Activated CD8-positive, alpha-beta memory T cell treated with anti-CD3 and anti-CD28 coated beads for 1 hour (primary cell): ENCODE measurements at places on chromosomes 3 and 15.

GRCh38 chr15:62853841-62854225 lies 188.7 kb upstream of the TPM1 start:
- no peak for DNase-seq

GRCh38 chr3:42209917-42210316 lies 56.1 kb downstream of the CCK start:
- DNase-seq = no peak

GRCh38 chr3:141894524-141895176 lies 18.2 kb downstream of the ATP1B3 start:
- no peak for DNase-seq

DNA sequence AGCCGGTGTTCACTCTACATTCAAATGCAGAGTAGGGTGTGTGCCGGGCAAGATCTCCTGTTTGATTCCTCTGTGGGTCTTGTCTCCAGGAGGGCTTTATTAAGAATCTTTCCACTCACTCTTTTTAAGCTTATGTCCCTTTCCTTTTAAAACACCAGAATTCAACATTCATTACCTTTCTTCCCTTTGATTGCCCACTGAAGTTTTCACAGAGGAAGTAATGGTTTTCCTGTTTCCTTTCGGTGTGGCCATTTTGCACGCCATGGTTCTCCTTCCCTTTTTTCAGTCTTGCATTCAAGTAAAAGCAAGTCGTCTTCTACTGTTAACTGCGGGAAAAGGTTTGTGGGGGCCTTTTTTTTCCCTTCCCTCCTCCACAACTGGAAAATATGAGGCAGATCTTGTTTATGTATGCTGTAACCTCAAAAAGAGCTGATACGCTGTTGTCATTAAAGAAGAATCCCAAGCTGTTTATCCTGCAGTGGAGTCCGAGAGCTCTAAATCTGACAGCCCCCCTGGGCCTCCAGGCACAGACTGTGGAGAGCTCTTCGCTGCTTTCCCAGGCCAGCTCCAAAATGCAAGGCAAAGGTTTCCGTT lies 40.5 kb downstream of the FILIP1L start:
- DNase-seq = no peak

DNA sequence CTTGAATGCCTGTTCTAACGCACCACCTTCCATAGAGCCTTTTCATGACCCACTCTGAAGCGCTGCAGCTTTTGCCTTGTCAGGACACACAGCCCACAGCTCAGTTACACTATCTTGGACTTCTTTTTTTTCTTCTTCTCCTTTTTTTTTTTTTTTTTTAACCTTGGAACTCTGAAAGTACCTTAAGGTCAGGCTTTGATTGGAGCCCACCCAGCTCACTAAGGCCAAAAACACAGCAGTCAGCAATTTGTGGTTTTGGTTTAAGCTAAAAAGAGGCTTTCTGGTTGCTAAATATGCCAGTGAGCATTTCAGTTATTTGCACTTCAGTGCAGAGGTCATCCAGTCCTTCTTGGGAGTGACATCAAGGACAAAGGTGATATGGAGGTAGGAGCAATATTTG lies 1.7 kb downstream of the SLC25A20 start:
- DNase-seq = no peak

- DNase-seq = no peak
These were observed 193.4 kb downstream of the ZNF621 start for GRCh38 chr3:40718209-40718608.

DNA sequence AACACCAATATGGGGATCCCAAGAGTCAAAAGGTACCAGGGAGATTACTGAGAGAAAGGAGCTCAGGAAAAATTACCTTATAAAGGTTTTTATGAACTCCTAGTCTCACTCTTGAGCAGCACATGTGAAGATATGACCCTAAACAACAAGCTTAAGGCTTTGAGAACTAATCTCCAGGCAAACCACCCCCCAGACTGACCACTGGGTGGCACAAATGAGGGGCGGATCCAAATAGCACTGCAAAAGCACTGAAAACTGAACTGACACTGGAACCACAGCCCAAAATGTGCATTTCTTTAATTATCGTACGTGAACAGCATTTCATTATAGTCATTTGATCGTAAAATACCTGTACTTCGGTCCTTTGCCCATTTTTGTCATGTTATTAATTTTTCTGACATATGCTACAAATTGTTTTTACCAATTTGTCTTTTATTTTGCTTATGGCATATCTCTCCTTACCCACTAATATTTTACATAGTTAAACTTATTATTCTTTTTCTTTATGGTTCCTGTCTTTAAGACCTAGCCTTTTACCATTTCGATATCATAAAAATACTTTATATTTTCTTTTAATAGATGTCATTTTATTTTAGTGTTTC lies 31.5 kb upstream of the TFDP2 start:
- DNase-seq = no peak

DNA sequence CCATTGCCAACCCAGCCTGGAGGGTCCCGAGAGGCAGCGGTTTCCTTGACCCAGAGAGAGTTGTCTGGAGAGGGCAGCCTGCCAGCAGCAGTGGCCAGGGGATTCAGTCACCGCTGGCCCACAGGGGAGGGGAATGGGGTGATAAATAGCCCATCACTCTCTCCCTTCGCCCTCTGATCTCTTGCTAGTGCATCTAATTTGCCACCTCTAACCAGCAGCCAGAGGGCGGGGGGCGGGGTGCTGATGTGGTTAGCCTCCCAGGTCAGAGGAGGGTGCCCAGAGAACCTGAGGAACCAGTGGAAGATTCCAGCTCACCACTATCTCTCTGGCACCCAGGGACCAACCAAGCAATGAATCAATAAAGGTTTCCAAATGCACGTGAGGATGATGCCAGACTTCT lies 35.1 kb upstream of the SLC6A11 start:
- DNase-seq = no peak

DNA sequence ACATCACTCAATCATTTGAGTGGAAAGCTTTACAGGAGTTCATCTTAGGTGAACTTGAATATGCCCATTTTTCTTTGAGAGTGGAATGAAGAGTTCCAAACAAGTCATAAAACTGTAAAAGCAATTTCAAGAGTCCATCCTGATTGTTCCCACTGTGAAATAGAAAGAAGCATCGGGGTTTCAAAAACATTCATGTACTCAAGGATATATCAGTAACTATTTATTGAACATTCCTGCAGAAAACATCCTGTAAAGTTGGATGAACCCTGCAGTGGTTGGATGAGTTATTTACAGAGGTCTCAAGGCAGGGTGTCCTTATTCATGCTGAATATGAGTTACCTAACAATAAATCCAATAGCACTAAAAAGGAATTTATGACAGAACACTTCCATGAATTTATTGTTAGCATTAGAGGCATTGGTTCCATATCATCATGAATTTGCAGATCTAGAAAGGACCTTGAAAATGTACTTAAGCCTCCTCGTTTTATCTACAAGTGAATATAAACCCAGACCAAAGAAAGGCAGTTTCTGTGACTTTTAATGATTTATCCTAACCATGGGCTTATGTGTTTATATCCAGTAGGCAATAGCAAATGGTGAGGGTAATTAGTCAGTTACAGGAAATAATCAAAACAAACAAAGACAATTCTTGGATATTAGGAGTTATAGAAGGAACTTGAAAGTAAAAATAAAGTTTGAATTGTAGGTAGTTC lies 361.9 kb upstream of the KCNMB2 start:
- no peak for DNase-seq

DNA sequence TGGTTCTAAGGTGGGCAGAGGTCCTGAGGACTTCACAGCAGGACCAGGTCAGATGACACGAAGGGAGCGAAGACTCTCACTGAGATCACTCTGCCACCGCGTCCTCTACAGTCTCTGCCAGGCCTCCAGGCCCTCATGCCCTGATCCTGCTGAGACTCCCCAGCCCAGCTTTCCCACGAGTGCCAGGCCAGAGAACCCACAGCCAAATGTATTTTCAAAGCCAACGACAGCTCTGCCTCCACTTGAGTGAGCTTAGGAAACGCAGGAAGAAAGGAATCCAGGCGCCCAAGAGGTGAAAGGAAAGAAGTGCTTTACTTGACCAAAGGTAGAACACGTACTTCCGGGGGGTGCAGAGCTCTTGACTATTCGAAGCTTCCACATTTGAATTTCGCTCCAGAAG lies 275.0 kb downstream of the XXYLT1 start:
- no peak for DNase-seq

- no peak for DNase-seq
These were observed 4.9 kb downstream of the ADCY5 start for GRCh38 chr3:123444023-123444422.

DNA sequence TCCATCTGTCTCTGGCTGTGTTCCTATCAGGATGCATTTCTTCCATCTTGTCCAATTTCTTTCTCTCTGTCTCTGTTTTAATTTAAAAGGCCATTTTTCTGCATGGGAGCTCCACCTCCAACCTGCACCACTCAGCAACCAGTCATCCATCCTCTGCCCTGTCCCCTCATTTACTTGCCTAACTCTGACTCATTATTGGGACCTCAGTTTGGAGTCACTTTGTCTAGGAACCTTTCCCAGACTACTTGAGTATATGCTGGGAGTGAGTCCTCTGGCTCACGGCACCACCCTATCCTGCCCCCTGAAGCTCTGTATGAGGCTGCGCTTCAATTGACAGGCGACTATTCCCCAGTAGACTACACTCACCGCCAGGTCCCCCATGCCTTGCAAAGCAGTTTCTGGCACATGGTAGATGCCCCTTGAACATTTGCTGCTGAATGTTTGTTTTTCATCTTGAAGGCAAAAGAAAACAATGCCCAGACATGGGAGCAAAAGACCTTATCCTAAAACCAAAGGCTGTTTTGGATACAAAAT lies 513.3 kb upstream of the CFAP20DC start:
- DNase-seq = no peak

GRCh38 chr3:53495520-53496391 lies 1.3 kb downstream of the CACNA1D start:
- no peak for DNase-seq

DNA sequence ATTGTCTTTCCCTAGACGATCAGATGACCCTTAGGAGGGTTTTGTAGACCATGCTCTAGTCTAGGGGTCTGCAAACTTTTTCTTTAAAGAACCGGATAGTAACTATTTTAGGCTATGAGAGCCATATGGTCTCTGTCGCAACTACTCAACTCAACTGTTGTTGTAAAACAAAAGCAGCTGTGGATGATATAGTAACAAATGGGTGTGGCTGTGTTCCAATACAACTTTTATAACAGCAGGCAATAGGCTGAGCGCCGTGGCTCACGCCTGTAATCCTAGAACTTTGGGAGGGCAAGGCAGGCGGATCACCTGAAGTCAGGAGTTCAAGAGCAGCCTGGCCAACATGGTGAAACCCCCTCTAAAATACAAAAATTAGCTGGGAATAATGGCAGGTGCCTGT lies 6.1 kb upstream of the CMTM6 start:
- no peak for DNase-seq

DNA sequence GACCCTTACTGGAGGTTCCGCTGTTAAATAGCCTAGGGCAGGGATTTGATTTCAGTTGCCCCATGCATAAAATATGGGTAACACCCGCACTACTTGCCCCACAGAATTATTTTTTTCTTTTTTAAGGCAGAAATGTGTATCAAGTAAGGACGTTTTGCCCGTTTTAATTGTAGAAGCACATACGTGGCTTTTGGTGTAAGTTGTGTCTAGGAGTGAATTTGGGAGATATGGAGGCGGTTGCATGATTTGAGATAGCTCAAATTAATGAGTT lies 636 bp upstream of the LRRC58 start:
- DNase-seq = no peak

DNA sequence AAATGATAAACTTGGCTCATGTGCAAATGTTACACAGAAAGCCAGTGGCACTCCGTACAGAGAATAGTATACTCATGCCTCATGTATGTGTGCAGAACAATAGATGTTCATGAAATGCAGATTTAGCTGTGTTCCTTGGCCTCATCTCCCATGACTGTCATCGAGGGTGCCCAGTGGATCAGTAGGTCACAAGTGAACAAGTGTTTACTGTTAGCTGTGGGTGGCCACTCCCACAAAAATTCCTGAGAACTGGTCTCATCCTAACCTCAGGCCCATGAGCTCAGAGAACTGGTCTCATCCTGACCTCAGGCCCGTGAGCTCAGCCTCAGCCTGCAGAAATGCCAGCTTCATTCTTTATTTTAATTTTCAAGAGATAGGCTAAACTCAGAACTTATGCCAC lies 124.1 kb downstream of the GADL1 start:
- DNase-seq = no peak

DNA sequence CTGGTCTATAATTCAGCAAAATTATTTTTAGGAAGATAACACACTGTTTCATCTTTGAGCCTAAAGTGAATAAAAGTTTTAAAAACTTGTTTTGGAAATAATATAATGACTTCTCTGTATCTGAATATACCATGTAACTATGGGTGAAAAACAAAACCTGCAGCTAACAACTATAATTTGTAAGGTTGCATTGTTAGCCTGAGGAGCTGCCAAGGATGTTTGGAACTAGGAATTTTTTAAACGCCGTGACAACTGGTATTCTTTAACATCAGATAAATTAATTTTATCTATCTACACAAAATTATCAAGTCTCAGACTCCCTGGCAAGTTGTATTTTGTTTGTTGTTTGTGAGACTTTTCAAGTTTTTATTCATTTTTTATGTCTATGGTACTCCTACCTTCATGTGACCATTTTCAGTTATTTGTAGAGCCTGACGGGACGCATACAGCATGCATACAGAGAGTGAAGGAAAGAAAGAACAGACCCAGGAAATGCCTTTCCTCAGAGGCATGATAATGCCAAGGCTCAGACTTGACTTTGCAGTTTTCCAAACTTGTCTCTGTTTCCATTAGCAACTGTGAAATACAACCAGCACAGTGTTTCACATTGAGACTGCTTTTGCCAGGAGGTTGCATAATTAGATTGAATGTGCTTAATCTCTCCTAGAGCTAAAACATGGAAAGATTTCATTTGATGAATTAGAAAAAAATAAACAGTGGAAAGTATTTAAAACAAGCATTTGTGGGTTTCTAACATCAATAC lies 60.8 kb upstream of the ARHGEF26 start:
- no peak for DNase-seq

GRCh38 chr15:22939051-22939450 lies 41.1 kb downstream of the CYFIP1 start:
- no peak for DNase-seq
